ENCODE measurements at places on chromosomes 13 and 19. TPM values are rescaled to one million over a fixed set of nuclear protein-coding genes. Genes with fewer than 3 reads are reported as not detected.

DNA sequence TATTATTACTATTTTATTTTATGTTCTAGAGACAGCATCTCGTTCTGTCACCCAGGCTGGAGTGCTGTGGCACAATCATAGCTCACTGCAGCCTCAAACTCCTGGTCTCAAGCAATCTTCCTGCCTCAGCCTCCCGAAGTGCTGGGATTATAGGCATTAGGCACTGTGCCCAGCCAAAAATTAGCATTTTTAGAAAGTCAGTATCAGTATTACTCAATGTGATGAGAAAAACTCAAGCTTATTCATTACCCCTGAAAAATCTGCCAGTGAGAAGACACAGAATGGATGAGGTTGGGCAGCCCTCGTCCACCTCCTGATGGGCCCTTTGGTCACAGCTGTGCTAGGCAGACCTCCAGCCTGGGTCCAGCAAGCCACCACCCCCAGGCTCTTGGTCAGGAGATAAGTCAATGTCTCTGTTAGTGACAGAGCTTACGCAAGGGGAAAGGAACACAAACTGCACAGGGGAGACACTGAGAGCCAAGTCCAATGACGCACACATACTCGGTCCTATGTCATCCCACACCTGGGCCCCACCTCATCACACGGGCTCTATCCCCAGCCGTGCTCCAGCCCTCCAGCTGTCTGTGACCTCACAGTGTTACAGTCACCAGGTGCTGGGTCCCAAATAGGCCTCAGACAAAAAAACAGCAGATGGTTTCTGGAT lies 19.8 kb downstream of the PEPD start:
- DNase-seq = no peak

- DNase-seq = no peak
Observed at GRCh38 chr19:403221-404027, 5.5 kb downstream of the C2CD4C start.

- peak; percentile 91 for DNase-seq
Observed at GRCh38 chr13:41019011-41019487, at the start of gene ELF1. Gene ELF1 (minus strand): TSS chr13:41019316. CDS start chr13:40982054, 37,262 bp downstream.

GRCh38 chr13:51632591-51633362 lies 48.5 kb downstream of the WDFY2 start:
- DNase-seq = no peak

DNA sequence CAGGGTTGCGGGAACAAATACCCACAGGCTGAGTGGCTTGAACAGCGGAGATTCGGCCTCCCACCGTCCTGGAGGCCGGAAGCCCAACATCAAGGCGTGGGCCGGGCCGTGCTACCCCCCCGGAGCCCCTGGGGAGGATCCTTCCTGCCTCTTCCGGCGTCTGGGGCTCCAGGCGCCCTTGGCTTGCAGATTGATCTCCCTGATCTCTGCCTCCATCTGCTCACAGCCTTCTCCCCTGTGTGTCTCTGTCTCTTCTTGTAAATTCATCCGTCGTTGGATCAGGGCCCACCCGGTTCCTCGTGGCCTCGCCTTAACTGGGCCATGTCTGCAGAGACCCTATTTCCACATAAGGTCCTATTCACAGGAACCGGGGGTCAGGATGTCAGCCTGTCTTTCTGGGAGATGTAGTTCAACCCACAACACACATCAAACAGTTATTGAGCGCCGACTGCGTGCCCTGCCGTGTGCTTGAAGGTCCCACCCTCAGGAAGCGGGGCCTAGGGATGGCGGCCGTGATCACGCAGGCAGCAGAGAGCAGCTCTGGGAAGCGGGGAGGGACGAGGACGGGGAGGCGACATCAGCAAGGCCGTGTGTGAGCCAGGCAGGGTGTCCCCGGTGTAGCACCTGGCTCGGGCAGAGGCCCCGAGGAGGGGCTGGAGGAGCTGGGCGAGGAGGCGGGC lies 21.3 kb downstream of the HCN2 start:
- DNase-seq = peak; percentile 70

DNA sequence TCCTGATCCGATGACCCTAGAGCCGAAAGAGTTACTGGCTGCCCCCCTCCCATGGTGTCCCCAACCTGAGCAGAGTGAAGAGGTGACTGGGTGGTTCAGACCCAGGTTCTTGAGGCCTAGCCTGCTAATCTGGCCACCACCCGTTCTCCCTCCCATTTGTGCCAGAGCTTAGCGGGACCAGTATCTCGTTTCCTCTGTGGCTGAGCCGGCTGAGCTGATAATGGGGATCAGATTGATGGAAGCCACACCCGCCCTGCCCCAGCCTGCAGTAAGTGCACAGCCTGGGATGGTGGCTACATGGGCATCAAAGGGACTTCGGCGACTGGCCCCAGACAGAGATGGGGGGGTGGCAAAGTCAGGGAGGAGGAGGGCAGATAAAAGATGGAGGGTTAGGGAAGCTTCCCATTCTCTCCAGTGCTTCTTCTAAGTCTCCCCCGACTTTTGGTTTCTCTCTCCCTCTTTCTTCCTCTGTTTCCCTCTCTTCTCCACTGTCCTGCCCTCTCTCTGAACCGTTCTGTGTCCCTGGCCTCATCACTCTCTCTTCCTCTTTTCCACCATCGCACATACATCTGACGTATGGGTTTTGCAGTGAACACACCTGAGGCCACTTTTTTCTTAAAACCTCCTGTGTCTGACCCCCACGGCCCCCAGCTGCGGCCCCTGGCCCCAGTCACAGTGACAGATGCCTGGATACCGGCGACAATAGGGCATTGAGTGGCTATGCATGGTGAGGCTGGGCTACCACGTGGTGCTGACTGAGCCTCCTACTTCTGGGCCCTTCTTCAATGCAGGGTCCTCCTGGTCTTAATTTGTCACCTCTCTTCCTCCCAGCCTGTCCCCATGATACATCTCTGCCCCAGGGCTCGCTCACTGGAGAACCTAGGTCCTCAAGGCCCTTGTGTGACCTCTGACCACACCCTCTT lies 2.4 kb downstream of the ELAVL3 start:
- no peak for DNase-seq

- no peak for DNase-seq
Observed at GRCh38 chr13:101967216-101967615, 434.6 kb downstream of the FGF14 start.

DNA sequence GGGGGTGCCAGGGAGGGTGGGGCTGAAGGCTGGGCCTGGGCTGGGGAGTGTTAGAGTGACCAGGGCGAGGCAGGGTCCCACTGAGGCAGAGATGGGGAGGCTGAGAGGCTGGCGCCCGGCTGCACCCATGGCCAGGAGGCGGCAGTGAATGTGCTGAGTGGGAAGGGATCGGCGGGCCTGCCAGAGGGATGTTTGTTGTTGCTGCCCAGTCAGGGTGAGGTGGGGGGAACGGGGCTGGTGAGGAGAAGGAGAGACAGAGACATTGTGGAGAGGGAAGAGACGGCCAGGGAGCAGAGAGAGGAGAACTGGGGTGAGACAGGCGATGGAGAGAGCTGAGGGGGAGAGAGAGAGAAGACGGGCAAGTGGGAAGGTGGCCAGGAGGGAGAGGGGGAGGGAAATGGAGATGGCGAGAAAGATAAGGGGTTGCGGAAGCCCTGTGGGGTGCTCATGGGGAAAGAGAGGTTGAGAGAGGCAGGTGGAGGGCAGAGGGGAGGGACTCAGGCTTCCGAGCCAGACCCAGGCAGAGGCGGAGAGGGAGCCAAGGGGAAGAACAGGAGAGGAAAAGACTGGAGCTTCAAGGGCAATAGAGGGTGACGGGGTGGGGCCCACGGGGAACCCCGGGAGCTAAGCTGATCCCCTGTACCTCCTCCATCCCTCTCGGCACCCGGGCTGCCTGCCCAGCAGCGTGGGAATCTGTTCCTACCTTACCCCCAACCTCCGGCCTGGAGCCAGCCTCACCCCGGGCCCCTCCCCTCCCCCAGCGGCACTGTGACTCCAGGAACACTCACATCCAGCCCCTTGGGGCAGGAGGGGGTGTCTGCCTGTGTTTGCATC lies 690 bp upstream of the B3GNT8 start:
- DNase-seq = no peak

- DNase-seq = no peak
Observed at GRCh38 chr19:35306473-35307246, 14.7 kb downstream of the MAG start.

DNA sequence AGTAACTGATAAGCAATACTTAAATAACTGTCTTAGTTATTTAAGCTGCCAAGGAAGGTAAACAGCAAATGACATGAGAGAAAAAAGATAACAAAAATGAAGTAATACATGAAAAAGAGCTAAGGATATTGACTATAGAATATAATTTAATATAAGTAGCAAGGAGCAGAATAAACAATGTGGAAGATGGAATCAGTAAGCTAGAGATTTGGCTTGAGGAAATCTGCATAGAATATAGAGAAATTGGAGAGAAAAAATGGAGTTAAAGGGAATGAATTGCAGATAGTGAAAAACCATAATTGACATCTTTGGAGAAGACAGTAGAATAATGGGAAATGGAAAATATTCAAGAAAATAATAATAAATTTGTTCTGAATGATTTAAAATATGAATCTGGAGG lies 127.1 kb downstream of the PDS5B start:
- DNase-seq = no peak

DNA sequence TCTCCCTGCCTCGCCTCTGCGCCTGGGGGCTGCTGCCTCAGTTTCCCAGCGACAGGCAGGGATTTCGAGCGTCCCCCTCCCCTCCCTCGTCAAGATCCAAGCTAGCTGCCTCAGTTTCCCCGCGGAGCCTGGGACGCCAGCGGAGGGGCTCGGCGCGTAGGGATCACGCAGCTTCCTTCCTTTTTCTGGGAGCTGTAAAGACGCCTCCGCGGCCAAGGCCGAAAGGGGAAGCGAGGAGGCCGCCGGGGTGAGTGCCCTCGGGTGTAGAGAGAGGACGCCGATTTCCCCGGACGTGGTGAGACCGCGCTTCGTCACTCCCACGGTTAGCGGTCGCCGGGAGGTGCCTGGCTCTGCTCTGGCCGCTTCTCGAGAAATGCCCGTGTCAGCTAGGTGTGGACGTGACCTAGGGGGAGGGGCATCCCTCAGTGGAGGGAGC lies 722 bp upstream of the ICAM1 start:
- no peak for DNase-seq

DNA sequence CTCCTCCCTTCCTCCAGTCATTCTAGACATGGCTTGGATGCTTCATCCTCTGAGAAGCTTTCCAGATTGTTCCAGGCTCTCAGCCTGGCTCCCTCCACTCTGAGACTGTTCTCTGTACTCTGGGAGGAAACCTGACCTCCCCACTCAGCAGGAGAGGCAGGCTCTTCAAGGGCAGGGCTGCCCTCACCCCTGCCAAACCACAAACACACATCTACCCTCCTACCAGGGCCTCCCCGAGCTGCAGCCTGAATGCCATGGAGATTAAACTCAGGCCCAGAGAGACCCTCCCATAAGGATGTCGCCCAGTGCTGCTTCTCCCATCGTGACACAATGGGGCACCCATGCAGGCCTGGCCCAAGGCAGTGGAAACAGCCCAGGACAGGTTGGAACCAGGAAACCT lies 16.2 kb downstream of the NUMBL start:
- no peak for DNase-seq

GRCh38 chr13:73742982-73743381 lies 391.2 kb downstream of the KLF12 start:
- DNase-seq = no peak

DNA sequence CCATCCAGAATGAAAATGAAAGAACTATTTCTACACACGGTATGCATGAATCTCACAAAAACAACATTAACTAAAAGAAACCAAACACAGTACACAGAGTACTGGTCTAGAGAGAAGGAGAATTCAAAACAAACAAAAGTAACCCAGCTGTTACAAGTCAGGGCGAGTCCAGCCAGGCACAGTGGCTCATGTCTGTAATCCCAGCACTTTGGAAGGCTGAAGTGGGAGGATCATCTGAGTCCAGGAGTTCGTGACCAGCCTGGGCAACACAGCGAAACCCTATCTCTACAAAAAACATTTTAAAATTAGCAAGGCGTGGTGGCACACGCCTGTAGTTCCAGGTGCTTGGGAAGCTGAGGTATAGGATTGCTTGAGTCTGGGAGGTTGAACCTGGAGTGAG lies 1.7 kb upstream of the PSMC4 start:
- DNase-seq = peak; percentile 45

DNA sequence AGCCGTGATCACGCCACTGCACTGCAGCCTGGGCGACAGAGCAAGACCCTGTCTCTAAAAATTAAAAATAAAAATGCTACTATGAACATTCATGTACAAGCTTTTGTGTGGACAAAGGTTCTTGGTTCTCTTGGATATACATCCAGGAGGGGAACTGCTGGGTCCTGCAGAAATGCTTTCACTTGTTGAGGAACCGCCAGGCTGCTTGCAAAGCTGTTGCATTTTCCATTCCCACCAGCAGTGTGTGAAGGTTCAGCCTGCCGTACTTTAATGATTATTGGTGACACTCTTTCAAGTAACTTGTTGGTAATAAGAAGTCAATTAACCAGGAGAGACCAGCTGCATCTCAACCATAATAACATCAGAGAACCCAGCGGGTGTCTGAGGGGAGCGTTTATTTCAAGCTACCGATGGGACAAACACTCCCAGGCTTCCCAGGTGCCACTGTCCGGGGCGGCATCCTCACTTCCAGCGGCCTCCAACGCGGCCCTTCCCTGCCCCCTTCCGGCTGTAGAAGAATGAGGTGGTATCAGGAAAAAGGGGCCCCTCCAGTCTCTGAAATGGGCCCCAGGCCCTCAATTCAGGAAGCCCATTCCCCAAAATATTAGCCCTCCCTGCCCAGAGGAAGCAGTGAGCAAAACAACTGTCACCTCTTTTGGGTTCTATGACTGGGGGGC lies 15.2 kb upstream of the PPP1R12C start:
- no peak for DNase-seq

DNA sequence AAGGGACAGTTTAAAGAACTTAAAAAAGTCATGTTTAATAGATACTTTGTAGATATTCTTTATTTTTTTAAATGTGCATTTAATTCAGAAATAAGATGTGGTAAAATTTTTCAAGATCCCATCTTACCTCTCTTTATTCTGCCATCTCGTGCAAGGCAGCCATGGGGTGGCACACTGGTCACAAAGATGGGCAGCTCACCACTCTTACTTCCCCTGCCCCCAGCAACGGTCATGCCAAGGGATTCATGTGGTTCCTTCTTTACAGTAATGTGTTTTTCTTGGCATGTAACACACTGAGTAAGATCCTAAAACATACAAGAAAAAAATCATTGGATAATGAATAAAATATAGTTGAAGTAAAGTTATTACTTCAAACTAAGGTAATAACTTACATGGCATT lies 64.2 kb downstream of the LNX2 start:
- DNase-seq = peak; percentile 19

- DNase-seq = no peak
Observed at GRCh38 chr13:48403151-48403631, 9.7 kb downstream of the LPAR6 start.

DNA sequence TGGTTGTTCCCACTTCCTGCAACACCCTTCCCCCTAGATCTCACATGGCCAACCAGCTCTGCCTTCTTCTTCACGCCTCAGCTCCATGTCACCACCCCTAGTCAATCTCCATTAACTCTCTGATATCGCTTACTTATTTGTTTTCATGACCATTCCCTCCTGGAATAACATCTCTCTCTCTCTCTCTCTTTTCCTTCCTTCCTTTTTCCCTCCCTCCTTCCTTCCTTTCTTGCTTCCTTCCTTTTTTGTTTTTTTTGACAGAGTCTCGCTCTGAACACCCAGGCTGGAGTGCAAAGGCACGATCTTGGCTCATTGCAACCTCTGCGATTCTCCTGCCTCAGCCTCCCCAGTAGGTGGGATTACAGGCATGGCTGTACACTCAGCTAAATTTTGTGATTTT lies 44.9 kb upstream of the ADGRL1 start:
- DNase-seq = no peak

The C3 gene
- total RNA-seq = 157 TPM

The SSC5D gene
- total RNA-seq = 69.4 TPM

The KLK14 gene
- total RNA-seq = not detected

The FBXO17 gene
- total RNA-seq = 25.2 TPM

The LSR gene
- total RNA-seq = 42.8 TPM

The NCAN gene
- total RNA-seq = not detected

The DGKH gene
- 65.0 TPM for total RNA-seq

The FAM216B gene
- not detected for total RNA-seq

The PSG7 gene
- not detected for total RNA-seq

The ZNF543 gene
- 19.2 TPM for total RNA-seq
